Activated CD4-positive, CD25-positive, alpha-beta regulatory T cell treated with anti-CD3 and anti-CD28 coated beads, Interleukin-2, amount 50 U/mL, for 16 hours (primary cell): ENCODE measurements at places on chromosomes 5 and 9.

DNA sequence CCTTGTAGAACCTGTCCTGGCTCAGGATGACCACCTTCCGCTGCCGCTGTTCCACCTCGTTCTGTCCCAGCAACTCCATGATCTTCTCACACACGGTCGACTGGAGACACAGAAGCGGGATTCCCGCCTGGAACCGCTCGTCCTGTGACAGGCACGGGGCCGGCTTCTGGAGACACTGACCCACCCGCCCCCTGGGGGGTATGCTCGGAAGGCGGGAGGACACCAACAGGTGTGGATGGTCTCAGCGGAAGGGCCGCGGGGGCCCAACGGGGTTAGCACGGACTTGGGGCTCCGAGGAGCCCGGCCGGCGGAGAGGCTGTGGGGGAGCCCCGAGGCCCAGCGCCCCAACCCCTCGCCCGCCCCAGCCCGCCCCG, 530 bp downstream of the UCK1 start:
- DNase-seq = no peak

- no peak for DNase-seq
Measured at GRCh38 chr5:121315786-121316185, 535.9 kb upstream of the FTMT start.

DNA sequence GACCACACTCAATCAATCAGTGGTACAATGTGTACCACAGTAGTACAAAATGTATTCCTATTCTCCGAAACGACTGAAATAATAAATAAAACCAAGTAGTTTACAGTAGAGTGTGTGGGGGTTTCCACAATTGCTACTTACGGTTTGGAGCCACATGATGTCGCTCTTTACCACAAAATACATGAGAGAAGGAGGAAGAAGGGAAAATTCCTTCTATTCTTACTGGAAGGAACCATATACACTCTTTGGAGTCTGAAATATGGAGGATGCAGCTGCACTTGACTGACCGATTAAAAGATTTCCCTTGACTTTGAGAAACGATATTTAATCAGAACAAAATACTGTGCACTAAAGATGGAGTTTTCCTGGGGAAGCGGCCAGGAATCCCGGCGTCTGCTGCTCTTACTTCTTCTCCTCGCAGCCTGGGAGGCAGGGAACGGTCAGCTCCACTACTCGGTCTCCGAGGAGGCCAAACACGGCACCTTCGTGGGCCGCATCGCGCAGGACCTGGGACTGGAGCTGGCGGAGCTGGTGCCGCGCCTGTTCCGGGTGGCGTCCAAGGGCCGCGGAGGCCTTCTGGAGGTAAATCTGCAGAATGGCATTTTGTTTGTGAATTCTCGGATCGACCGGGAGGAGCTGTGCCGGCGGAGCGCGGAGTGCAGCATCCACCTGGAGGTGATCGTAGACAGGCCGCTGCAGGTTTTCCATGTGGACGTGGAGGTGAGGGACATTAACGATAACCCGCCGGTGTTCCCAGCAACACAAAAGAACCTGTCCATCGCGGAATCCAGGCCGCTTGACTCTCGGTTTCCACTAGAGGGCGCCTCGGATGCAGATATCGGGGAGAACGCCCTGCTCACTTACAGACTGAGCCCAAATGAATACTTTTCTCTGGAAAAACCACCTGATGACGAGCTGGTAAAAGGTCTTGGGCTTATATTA, at the start of gene PCDHA4:
PCDHA4 (plus strand) TSS at position 235 of the 942 bp plus-strand sequence.
- no peak for DNase-seq

DNA sequence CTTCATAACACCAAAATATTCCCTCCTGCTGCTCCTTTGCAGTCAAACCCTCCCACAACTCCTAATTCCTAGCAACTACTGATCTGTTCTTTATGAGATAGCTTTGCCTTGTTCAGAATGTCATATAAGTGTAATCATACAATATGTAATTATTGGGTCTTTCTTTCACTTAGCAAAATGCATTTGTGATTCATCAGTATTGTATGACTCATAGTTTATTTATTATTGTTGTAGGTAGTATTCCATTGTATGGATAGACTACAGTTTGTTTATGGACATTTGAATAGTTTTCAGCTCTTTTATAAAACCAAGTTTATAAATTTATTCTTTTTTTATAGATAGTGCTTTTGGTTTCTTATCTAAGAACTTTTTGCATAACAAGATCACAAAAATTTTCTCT, 468.2 kb upstream of the KIF2A start:
- DNase-seq = no peak

DNA sequence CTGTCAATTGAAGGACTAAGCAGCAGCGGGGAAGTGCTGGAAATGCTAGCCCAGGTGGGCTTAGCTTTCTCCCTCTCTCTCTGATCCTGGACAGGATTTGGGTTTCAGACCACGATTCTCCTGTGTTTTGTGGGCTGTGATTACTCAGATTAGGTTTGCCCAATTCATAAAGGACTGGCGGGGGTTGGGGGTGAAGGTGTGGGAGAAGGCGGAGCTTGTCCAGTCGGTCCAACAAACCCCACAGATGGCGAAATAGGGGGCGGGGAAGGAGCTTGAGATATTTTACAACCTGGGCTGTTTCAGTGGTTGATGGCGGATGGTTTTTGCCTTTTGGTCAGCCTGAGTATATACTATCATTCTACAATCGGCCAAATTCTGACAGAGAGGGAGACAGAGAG, 35.2 kb downstream of the PCDHAC2 start:
- DNase-seq = no peak

GRCh38 chr9:21153336-21154017, 11.8 kb upstream of the IFNW1 start:
- no peak for DNase-seq

DNA sequence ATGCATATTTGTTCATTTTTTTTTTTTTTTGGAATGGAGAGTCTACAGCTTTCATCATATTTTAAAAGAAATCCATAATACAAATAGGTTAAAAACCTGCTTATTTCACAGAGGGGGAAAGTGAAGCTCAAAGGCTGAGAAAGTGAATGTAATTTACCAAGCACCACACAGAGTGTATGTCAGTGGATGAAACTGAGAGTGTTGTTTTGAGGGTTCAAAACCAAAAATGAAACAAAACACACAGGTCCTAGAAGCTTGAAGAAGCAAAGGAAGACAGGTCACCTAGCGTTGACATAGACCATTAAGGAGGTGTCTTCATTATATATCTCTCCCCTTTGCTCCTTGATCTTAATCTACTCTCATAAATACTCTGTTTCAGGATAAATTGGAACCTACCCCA, 7.5 kb downstream of the NMUR2 start:
- no peak for DNase-seq

- DNase-seq = no peak
Measured at GRCh38 chr5:136420168-136420898, 55.0 kb upstream of the TRPC7 start.

- no peak for DNase-seq
Measured at GRCh38 chr9:93826209-93826608, 128.9 kb downstream of the BARX1 start.

DNA sequence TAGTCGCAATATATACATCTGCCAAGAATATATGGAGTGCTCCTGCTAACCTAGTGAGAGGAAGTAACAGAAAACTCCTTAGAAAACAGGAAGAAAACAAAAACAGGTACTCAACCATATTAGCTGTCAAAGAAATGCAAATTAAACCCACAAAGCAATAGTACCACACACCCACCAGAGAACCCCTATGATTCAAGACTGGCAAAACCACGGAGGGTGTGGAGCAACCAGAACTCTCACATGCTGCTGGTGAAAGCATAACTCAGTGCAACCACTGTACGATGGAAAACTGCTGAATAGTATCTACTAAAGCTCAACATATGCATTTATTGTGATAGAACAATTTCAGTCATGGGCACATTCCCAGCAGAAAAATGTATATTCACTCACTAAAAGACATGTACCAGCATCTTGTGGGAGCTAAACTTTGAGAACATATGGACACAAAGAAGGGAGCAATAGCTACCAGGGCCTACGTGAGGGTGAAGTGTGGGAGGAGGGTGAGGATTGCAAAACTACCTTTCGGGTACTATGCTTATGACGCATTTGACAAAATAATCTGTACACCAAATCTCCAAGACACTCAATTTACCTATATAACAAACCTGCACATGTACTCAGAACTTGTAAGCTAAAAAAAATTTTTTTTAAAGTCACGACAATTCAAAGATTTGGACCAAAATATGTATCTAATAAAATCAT, 34.0 kb downstream of the PTPN3 start:
- no peak for DNase-seq

GRCh38 chr5:17218353-17219005, 1.0 kb downstream of the BASP1 start:
- no peak for DNase-seq

DNA sequence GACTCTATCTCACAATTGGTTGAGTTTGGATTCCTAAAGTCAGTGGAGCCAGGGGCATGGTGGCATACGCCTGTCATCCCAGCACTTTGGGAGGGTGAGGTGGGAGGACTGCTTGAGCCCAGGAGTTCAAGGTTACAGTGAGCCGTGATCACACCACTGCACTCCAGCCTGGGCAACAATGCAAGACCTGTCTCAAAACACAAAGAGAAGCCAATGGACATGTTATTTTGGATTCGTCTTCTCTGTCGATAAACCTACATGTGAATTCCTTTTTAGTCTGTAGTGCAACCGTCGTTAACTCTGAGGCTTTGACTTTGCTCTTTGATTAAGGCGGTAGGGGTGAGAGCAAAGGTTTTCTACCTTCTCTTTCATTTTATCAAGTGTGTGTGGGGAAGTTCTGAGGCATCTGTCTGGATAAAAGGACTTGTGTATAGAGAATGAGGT, 142.7 kb downstream of the KDM4C start:
- no peak for DNase-seq

GRCh38 chr9:10447036-10447435, 165.8 kb downstream of the PTPRD start:
- DNase-seq = no peak

DNA sequence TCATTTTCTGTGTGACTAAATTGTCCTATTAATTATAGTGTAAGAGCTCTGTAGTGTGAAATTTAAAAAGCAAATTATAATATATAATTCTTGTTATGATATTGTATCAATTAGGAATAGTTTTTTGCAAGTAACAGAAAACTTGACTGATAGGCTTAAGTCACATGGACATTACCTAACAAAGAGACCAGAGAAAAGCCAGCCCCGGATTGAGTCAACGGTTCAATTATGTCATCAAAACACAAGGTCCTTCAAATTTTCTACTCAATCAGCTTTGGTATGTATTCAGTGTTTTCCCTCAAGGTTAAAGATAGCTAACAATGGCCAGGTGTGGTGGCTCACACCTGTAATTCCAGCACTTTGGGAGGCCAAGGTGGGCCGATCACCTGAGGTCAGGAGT, 126.7 kb upstream of the PTGER4 start:
- DNase-seq = no peak

- no peak for DNase-seq
Measured at GRCh38 chr5:96896806-96897205, 20.5 kb downstream of the ERAP2 start.

- no peak for DNase-seq
Measured at GRCh38 chr9:127530206-127530941, 79.1 kb downstream of the LRSAM1 start.

- DNase-seq = no peak
Measured at GRCh38 chr5:171441246-171441791, 21.9 kb downstream of the FGF18 start.

DNA sequence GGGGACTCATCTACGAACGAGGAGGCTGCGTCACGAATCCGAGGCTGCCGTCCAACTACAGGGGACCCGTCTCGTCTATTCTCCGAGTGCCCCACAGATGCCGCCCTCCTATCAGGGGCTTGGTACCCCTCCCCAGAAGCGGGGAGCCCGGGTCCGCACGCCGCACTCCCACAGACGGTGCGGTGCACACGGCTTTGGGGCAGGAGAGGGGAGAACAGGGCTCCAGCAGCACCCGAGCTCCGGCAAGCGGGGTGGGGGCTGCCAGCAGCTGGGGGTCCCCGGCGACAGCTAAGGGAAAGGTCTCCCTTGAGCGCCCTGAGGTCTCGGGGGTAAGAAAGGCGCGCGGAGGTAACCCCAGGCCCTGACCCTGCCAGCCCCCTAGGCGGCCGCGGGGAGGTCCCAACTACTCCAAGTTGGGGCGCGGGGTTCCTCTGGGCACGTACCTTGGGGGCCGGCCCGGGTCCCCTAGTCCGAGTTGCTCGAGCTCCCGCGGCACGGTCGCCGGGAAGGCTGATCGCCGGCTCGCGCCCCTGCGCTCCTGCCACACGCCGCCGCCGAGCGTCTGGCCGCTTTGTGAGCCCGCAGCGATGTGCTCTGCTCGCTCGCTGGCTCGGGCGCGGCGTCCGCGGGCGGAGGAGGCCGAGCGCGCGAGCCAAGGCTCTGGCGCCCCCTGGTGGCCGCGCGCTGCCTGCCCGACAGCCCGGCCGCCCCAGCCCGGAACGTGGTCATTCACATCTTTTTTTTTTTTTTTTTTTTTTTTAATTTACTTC, at the start of gene SPOCK1:
SPOCK1 (minus strand) TSS at position 591 of the 770 bp plus-strand sequence.
- peak; percentile 23 for DNase-seq

GRCh38 chr9:114998326-114998725, 67.9 kb upstream of the TNFSF8 start:
- no peak for DNase-seq

GRCh38 chr9:121596515-121596914, 54.9 kb upstream of the DAB2IP start:
- no peak for DNase-seq

- DNase-seq = no peak
Measured at GRCh38 chr5:151810449-151810848, 38.7 kb downstream of the G3BP1 start.

GRCh38 chr5:116576053-116576713, 1.6 kb upstream of the SEMA6A start:
- DNase-seq = no peak

DNA sequence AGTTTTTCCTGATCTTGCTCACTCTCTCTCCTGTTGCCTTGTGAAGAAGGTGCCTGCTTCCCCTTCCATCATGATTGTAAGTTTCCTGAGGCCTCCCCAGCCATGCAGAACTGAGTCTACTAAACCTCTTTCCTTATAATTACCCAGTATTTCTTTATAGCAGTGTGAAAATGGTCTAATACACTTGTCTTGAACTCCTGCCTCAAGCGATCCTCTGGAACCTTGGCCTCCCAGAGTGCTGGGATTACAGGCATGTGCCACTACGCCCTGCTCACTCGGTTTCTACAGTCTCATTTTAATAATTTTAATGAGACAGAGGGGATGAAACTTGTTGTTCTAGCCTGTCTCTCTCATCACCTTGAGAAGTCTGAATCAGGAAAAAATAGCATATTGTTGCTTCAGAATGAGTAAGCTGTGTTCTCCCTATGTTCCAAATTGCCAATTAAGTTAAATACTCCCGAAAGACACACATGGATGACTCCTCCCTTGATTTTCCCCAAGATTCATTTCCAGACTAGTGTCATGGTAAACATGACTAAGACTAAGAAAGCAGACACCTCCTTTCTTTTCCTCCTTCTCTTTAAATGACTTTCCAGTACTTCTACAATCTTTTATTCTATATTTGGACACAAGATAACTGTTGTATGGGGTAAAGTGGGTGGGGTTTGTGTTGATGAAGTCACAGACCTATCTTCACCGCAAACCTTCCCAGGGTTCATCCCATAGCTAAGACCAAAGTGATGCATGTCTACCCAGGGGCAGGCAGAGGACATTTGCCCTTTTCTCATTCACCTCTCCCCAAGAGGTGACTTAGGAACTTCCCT, 7.8 kb upstream of the DNAJC18 start:
- DNase-seq = no peak
